ENCODE measurements at places on chromosomes 6 and 20. TPM values are rescaled to one million over a fixed set of nuclear protein-coding genes. Genes with fewer than 3 reads are reported as not detected.

GRCh38 chr20:36062799-36063198 lies 91.7 kb upstream of the EPB41L1 start:
- peak; percentile 71 for DNase-seq

GRCh38 chr6:43858161-43859153 lies 88.4 kb downstream of the VEGFA start:
- DNase-seq, result no peak

- peak; percentile 91 for DNase-seq
Observed at GRCh38 chr6:129500958-129501739, 208.8 kb downstream of the ARHGAP18 start.

DNA sequence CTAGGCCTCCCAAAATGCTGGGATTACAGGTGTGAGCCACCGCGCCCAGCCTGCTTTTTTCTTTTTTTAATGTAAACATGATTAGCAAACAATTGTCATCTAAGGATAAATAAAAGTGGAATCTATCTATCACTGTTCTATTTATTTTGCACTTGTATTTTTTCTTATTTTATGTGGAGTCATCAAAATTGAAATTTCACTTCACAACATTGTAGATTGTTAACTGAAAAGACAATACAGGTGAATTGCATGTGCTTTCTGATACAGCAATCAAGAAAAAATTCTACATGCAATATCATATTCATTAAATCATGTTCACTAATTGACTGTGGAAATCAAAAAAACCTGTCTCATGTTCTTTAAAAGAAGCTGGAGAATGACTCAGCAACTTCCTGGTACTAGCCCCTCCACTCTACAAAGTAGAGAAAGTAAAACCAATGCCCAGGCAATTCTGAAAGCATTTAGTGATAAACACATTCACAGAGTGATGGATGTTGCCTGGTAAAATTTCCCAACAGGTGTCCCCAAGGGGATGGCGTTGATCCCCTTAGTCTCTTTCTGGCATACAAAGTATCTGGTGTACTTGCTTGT lies 10.7 kb upstream of the RFX6 start:
- no peak for DNase-seq

GRCh38 chr6:50818673-50819072 lies at the start of gene TFAP2B:
TFAP2B (plus strand) TSS chr6:50818871; CDS start chr6:50818892, 21 bp downstream.
- no peak for DNase-seq

DNA sequence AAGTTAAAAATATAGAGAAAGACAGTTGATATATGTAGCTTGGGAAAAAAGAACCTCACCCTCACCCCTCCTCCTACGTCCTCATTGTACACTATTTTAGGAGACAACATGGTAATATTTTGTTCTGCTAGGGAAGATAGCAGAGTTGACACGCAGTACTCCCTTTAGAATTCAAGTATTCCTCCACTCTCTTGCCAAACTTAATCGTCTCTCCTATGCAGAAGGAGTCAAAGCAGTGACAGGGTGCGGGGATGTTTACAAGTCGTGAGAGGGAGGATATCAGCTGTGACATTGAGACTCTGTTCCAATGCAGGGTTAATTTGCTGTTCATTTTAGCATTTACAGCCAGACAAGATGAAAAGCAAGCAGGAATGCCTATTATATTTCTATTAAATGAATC lies 97.5 kb downstream of the SOBP start:
- DNase-seq, result no peak

DNA sequence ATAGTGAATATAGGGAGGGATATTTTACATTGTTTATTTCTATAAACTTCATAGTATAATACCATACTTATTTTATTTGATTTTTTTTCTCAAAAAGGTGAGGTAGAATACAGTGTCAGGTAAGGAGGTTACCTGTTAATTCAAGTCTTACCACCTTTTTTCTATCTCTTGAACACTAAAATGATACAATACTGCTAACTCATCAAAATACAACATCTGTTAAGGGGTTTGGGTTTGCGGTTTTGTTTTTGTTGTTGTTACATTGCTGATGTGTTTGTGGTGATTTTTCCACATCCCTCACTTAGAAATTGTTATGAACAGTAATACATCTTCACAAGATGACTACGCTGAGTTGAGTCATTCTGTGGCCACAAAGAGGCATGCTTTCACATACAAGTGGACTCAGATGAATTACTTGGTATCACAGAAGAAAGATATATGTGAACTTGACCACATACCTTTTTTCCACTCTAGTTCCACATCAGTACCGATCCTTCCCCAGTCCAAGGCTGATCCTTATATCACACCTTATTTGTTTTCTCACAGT lies 139.4 kb upstream of the ID4 start:
- peak; percentile 78 for DNase-seq

DNA sequence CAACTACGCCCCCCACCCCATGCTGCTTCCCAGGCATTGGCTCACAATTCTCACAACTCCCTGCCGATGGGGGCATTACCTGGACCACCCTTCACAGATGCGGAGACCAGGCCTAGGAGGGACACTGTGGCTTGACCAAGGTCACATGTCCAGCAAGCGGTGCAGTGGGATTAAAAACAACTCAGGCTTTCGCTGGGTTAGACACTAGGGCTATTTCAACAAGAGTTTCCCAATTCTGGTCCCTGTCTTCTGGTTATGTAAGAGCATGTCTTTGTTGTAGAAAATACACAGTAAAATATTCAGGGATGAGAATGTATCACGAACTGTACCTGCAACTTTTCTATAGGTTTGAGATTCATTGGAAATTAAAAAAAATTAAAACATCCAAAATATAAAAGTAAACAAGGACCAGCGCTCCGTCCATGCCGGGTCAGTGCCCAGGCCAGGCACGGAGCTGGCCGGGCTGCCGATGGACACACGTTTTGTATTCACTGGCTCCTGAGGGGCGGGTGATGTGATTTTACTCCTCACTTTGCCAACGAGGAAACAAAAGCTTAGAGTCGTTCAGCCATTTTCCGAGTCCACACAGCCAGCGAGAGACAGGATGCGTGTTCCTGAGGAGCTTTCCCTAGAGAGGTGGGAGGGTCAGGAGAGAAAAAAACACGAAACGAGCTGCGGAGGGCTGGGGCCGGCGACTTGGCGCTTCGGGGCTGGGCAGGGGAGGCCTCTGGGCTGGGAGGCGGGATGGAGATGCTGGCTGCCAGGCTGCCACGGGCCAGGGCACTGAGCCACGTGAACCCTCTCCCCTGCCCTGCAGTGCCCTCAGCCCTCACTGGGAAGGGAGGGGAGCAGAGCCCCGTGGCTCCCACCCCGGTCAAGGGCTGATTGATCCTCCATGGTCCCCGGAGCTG lies 17.1 kb upstream of the VSTM2L start:
- DNase-seq, result no peak

- peak; percentile 87 for DNase-seq
Observed at GRCh38 chr6:7673063-7673536, 52.8 kb upstream of the BMP6 start.

DNA sequence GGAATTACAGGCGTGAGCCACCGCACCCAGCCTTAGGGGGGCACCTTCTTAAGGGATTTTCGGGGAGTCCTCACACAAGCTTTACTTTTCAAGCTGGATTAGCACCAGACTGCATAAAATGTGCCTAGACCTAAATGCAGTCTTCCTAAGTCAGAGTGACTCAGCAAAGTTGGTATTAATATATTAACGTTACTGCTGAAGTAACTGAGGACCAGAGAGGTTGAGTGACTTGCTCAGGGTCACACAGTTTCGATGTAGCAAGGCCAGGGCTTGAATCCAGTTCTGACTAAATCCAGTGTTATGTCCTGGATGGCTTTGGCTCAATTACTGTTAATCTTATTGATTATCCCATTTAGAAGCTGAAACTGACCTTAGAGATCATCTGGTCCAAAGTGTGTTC lies 13.4 kb downstream of the EDEM2 start:
- DNase-seq, result no peak

GRCh38 chr20:34907616-34908469 lies 31.4 kb downstream of the ACSS2 start:
- peak; percentile 100 for DNase-seq

DNA sequence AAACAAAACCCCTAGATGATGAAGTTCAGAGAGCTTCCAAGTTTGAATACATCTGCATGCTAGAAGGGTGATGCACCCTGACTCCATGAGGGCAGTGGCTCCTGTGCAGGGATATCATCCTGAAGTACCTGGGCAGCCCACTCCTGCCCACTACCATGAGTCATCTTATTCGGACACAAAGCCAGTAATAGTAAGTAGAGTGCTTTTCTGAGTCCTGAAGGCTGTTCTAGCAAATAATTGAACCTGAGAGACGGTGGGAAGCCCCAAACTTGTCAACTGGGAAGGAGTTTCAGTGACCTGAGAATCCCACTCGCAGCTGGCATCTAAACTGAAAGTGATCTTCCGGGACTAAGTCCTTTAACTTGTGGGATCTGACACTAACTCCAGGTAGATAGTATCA lies 152.9 kb upstream of the COL21A1 start:
- no peak for DNase-seq

DNA sequence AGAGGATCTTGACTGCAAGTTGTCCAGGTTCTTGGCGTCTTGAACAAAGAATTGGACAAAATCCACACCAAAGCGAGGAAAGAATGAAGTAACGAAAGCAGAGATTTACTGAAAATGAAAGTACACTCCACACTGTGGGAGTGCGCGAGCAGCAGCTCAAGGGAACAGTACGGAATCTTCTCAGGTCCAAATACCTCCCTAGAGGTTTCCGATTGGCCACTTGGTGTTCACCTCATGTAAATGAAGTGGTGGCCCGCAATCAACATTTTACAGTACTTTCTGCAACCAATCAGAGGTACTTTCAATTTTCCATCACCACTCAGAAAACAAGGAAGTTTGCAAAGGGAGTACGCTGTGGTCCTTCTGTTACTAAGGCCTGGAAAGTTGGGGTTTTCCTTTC lies 122.4 kb downstream of the PTPRK start:
- no peak for DNase-seq

DNA sequence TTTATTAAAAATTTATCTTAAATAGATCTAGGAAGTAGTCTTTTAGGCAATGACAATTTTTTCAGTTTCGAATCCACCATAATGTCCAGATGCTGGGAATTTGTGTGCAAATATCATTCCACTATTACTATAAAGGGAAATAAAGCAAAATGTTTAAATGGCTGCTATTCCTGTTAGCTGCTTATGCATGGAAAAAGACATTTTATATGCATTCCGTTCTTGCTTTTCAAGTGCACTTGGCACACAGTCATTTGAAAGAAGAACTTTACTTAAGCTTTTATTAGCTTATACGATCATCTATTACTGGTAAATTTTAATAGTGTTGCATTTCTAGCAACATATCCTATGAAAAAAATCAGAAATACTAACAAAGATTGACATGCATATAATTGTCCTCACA lies 42.0 kb downstream of the PRL start:
- DNase-seq, result no peak

GRCh38 chr6:31582230-31582643 lies at the start of gene LTB:
LTB (minus strand) TSS chr6:31582424; CDS start chr6:31582417, 7 bp downstream.
- DNase-seq, result no peak

- no peak for DNase-seq
Observed at GRCh38 chr6:142722012-142722411, 223.0 kb downstream of the HIVEP2 start.

DNA sequence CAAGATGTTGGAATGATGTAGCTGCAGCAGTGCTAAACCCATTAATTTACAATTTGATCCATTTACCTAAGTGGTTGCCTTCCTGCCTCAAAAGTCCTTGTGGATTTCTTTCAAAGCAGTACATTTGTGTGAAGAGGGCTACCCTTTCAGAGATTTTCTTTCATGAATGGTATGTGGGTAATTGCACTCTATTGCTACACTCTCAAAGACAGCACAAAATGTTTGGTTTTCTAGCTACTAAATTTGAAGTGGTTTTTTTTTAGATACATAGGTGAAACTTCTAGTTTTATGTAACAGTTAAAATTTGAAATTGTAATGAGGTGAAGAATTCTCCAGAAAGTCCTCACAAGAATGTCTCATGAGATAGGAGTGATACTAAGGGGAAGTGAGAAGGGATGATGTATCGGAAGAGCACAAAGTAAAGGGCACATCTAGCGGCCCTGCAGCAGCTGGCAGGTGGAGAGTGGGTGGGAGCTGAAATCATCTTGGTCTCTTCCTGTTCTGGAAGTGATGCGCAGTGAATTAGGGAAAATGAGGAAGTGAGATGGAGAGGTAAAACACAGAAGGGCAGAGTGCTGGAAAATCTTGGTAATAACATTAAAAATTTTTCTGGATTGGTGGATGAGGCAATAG lies 236.8 kb upstream of the MAN1A1 start:
- DNase-seq, result no peak

DNA sequence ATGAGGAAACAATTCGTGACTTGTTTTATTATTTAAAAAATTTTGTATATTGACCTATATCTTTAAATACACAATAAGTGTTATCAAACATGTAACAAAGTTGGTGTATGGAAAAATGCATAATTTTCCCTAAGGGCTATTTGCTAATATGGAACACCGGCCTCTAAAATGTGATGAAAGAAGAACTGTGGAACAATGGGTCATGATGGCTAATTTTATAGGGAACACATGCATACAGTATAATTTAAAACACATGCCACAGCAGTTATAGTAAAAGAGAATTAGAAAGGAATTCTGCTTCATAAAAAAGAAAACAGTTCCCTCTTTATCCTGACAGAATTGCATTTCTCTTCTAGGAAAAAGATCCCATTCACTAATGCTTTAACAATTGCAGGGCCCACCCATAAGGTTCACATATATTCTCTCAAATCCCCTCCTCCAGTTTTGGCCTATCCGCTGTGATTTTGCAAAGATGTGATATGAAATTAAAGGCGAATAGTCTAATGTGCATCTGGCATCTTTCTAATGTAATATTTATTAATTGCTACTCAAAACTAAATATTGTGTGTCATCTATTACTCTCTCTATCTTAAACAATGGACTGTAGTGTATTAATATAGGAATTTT lies 628.1 kb upstream of the CITED2 start:
- DNase-seq, result no peak

DNA sequence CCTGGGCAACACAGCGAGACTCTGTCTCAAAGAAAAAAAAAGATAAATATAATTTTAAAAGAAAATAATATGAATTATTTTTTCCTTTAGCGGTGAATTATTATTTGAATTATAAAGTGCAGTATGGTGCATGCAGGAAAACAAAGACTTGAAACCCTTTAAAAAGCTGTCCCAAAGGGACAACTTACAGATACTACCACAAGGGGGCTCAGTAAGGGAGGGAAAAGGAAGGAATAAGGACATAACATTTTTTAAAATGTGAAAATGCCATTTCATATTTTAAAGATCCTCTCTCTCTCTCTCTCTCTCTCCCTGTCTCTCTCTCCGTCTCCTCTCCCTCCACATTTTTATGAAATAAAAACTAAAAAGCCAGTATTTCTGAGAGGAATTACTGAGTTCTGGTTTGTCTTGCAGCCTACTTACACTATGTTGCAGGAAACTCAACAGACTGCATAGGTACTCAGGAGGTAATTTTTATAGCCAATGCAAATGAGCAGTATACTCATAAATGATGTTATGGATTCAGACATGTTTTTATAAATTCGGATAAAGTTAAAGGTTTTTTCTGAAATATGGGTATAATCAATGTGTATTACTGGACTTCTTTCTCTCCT lies 455.0 kb upstream of the GJE1 start:
- peak; percentile 63 for DNase-seq

CCNC gene
- total RNA-seq, result 53.7 TPM

CCN2 gene
- 33.2 TPM for total RNA-seq

SGK2 gene
- total RNA-seq, result 6.6 TPM

NR2E1 gene
- total RNA-seq, result not detected

Data from PC-3 (cell line).